ENCODE measurements at places on chromosomes 12 and 14. TPM values are rescaled to one million over a fixed set of nuclear protein-coding genes. Genes with fewer than 3 reads are reported as not detected.

DNA sequence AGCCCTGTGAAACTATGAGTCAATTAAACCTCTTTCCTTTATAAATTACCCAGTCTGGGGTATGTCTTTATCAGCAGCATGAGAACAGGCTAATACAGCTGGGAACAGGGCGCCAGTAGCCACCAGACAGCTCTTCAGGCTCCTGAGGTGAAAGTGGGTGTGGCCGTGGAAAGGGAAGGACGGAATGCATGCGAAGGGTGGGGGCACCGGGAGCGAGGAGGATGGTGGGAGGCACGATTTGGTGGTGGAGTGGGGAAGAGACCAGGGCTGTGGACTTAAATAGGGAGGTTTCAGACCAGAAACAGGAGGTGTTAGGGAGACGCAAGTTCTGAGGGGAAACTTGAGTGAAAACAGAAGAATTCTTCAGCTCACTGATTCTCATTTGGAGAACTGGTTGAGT lies 44.1 kb upstream of the CHST11 start:
- DNase-seq = no peak

GRCh38 chr14:74239848-74240793 lies 872 bp downstream of the VSX2 start:
- no peak for DNase-seq

DNA sequence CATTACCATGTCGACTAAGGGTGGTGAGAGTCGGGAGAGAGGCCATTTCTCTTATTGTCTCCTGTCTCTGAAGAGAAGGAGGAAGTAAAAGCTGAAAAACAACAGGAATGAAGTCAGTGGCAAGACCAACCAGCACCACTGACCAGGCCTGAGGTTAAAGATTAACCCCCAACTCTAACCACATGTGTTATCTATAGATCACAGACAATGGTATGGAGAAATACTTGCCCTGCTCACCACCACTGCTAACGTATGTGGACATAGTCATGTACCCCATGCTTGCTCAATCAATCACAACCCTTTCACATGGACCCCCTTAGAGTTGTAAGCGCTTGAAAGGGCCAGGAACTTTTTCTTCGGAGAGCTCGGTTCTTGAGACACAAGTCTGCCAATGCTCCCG lies 690.9 kb upstream of the LMO3 start:
- DNase-seq = no peak

GRCh38 chr14:59363531-59364226 lies 101.5 kb downstream of the GPR135 start:
- no peak for DNase-seq

DNA sequence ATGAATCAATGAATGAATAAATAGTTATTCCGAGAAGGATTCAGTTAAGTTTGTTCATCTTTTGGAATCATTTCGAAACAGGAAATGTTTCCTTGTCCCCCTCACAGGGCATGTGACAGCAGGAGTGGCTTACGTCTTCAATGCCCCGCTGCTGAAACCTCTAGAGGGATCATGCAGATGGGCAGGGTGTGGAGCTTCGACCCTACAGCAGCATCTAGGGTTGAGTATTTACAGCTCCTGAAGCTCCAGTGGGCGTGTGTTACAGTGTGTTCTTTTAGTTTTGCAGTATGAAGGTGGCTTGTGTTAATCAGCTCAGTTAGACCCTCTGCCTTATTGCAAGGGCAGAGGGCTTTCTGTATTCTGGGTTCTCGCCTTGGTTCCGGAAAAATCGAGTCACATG lies 2.6 kb downstream of the NAV3 start:
- DNase-seq = no peak

- DNase-seq = no peak
Measured at GRCh38 chr14:24064091-24064795, 7.1 kb upstream of the CPNE6 start.

DNA sequence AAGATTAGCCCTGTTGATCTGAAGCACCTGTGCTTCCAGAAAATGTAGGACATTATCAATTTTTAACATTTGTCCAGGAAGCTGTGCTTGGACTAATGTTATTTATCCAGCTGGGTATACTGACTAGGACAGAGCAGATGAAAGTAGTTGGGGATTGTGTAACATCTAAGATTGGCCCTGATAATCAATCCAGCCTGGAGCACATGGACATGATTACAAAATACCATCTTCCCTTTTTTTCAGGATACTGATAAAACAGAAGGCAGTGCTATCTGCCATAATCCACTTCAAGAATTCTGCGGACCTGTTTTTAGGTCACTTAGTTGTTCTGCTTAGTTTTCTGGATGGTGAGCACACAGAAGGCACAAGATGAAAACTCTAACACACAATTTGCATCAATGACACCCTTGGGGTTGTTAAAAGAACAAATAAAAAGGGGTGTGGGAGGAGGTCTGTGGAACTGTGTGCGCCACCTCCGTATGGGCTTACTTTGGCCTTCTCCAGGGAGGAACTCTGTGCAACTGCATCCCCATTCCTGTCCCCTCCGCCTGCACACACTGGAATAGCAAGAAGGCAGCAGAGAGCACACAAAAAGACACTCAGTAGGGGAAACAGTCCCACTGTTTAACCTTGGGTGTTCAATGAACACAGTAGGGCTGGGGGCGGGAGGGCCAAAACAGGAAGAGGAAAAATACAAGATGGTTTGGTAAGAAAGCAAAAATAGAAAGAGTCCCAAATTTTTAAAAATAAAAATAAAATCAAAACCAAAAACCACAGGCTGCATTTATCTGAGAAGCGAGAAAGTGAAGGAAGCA lies 31.1 kb upstream of the DUSP6 start:
- no peak for DNase-seq

- no peak for DNase-seq
Measured at GRCh38 chr14:41385797-41386196, 220.9 kb upstream of the LRFN5 start.

- no peak for DNase-seq
Measured at GRCh38 chr12:72510772-72511171, 238.6 kb downstream of the TRHDE start.

GRCh38 chr12:90499795-90500194 lies 455.2 kb downstream of the CCER1 start:
- no peak for DNase-seq

- DNase-seq = no peak
Measured at GRCh38 chr14:76323331-76324050, 52.4 kb upstream of the ESRRB start.

GRCh38 chr14:81452341-81453133 lies 52.4 kb upstream of the STON2 start:
- no peak for DNase-seq

DNA sequence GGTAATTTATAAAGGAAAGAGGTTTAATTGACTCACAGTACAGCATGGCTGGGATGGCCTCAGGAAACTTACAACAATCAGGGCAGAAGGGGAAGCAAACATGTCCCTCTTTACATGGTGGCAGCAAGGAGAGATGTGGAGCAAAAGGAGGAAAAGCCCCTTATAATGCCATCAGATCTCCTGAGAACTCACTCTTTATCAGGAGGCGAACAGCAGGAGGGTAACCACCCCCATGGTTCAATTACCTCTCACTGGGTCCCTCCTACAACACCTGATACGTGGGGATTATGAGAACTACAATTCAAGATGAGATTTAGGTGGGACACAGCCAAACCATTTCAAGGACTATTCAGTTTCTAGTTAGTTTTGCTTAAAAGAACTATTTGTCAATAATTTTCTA lies 453.3 kb downstream of the C12orf50 start:
- DNase-seq = no peak

- DNase-seq = no peak
Measured at GRCh38 chr12:93922583-93923006, 225.8 kb upstream of the PLXNC1 start.

Gene RD3L
- total RNA-seq = not detected

Gene STYK1
- total RNA-seq = 1.0 TPM

Gene RPS29
- total RNA-seq = 1,338 TPM

Gene KRT85
- not detected for total RNA-seq

Measured in mesothelial cell of epicardium (in vitro differentiated cells).